MV-4-11 (cell line): ENCODE measurements at places on chromosomes 16 and 17.

DNA sequence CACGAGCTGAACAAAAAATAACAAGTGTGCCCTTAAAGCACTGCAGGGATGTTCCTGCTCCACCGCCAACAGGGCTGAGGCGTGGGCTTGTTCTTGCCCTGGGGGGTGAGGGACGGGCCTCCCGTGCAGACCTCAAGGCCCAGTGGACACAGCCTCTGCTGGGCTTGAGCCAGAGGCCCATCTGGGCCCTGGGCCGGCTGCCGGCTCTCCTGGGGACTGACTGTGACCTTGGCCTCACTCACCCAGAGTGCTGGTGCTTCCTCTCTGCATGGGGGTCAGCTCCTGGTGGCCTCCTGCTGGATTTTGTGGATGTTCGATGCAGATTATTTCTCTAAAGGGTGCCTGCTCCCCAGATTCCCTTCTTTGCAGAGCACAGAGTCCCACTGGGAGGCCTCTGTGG lies 54.2 kb upstream of the CDR2 start:
- no peak for DNase-seq

DNA sequence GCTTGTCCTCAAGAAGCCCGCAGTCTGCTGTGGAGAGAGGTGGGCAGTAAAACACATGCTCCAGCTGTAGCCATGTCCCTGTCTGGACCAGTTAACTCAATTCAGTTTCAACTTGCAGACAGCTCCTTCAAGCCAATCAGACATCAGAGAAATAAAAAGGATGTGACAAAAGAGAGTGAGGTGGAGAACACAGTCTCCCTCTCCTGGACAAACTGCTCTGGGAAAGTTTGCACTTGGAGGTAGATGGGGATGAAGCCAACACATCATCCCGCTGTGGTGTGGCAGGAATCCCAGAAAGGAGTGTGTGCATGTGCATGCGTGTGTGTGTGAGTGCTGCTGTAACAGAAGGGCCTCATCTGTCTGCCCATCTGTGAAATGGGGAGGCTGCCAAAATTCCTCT lies 358.6 kb upstream of the ASIC2 start:
- DNase-seq, result no peak

- no peak for DNase-seq
These were observed 42.7 kb downstream of the IST1 start for GRCh38 chr16:71937868-71938510.

DNA sequence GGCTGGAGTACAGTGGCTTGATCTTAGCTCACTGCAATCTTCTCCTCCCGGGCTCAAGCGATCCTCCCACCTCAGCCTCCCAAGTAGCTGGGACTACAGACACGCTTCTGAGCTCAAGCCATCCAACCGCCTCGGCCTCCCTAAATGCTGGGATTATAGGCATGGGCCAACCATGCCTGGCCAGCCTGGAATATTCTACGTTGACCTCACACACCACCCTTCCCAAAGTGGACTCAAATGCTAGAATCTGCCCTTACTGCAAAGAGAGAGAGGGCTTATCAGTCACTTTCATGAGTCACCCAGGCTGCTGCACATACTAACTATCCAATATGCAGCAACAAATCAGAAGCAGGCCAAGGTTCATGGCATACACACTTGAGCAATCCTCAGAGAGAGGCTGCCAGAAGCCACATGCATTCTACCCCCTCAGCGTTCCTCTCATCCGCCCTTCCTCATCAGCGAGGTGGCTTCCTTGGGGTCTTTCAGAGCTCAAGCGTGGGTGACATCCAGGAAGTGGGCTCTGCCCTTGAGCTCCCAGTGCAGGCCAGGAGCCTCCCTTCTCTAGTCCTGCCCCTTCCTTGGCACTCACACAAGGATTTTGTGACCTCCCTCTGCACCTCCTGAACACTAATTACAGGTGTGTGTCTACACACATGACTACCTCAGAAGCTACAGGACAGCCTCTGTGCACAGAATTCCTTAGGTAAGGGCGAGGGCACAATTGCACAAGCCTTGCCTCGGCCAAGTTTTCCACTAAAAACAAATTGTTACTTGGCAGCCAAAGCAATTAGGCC lies 24.8 kb upstream of the SIAH1 start:
- DNase-seq, result peak; percentile 79

GRCh38 chr16:66189951-66190350 lies 176.5 kb upstream of the CDH5 start:
- DNase-seq, result no peak

- no peak for DNase-seq
These were observed 22.9 kb upstream of the ZCCHC14 start for GRCh38 chr16:87515475-87516330.

DNA sequence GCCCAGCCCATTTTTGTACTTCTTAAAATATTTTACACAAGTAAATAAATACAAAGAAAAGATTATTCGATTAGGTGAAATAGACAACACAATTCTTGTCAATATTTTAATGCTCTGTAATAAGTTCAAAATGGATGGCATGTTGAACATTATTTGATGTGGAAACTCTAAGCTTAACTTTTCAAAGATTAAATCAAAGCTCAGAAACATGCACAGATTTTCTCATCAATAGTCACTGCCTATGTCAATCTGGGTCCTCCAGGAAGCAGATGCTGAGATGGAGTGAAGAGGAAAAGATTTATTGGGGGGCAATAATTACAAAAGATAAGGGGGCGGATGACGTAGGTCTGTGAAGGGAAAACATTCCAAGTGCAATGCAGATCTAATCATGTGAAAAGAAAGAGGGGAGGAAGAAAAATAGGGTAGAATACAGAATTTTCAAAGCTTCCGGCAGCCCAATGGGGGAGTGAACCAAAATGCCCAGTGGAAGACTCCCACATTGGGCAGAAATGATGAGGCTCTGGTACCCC lies 50.5 kb downstream of the COPRS start:
- no peak for DNase-seq

DNA sequence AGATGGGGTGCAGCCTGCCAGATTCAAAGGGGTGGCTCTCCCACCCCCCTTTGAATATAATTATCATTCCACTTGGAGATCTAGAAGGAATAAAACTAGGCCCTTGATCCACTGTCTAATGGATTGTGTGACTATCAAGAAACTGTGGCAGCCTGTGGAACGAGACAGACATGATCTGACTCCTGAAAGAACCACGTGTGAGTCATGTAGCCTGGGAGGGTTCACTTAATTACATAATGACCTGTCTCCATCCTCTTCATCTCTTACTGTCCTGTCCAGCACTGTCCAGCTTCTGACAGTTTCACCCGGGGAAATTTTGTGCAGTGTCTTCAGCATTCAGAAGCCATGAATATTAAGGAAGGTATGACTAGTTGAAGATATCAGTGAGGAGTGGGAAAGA lies 43.3 kb upstream of the CDH13 start:
- DNase-seq, result no peak

GRCh38 chr17:488993-489757 lies 136.6 kb upstream of the RPH3AL start:
- no peak for DNase-seq

DNA sequence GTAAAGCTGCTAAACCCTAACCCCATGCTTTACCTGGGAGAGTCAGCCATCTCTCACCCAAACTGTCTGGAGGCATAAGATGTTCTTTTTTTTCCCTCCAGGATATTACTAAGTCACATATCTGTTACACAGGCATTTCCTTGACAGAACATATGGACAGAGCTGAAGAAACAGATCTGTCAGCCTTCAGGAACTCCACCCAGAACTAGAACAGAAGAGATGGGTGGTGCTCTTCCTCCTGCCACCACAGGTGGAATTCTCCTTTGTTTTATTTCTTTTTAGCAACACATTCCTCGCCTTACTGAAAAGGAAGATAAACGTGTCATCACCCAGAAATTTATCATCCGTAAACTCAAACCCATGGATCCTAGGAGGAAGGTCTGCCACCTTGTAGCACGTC lies 8.8 kb downstream of the MYCBPAP start:
- DNase-seq, result no peak

DNA sequence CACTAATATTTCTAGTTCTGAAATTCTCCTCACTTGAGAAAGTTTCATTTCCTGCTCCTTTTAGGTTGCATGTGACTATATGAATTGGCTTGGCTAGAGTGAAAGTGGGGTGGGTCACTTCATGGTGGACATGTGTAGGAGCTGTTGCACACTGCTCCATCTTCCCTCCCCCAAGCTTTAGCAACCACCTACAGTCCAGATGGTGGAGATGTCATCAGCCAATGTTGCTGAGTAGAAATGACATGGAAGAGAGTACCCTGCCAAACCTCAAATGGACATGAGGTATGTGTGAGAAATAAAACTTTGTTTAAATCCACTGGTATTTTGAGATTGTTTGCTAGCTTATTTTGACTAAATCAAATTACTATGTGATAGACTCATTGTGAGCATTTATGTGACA lies 281.5 kb downstream of the CA10 start:
- DNase-seq, result no peak

DNA sequence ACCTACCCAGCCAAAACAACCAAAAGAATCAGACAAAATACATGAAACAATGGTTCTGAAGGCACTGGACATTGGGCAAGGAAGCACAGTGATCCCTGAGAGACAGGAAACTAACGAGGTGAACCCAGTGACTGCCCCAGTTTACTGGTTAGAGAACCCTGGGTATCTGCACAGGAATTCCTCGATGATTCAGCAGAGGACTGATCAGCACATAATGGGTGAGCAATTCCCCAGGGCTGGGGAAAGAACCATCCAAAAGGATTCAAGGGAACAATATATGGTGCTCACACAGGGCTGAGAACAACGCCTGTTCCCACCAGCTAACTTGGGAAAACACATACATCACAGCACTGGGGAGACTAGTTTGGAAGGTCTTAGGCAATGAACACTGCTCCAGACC lies 167.2 kb downstream of the PARN start:
- DNase-seq, result no peak

- DNase-seq, result no peak
These were observed 126.9 kb downstream of the PARN start for GRCh38 chr16:14502932-14503741.

DNA sequence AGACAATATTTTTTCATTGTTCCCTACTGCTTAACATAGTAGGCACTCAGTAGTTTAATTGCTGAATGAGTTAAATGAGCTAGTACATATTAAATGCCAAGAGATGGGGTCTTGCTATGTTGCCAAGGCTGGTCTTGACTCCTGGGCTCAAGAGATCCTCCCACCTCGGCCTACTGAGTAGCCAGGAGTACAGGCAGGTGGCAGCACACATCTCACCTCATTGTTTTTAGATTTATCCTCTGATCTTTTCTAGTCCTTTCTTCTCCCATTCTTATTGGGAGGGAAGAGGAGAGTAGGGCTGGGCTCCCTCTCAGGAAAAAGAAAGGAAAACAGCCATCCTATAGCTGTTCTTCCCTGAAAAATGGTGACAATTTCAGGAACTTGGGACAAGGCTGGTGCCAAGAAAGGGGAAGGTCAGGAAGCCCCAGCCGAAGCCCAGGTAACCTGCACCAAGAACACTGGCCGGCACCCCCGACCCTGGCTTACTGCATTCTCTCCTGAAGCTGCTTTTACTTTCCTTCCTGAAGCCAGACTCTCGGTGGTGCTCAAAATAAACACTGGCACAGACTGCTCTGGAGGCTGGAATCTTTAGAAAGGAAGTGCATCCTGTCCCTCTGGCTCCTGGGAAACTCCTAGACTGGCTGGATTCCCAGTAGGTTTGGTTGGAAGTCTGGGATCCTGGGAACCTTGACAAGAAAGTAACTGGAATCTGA lies 2.7 kb downstream of the TNFAIP1 start:
- no peak for DNase-seq

GRCh38 chr16:88195269-88195705 lies 187.5 kb upstream of the ZNF469 start:
- peak; percentile 76 for DNase-seq

GRCh38 chr16:85931596-85932402 lies 32.8 kb downstream of the IRF8 start:
- peak; percentile 67 for DNase-seq

DNA sequence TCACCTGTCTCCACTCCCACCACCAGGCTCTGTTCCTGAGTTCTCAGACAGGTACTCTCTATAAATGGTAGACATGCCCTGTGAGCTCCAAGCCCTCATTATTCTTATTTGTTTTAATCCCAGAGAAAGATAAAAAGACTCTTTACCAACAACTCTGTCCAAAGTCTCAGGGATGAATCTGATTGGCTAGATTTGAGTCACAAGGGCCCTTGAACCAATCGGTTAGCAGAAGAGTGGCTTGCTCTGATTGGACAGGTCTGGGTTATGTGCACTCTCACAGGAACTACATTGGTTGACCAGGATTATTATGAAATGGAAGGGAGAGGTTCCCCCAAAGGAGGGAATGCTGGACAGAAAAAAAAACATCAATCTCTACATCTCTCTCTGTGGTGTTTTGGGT lies 7.5 kb downstream of the COTL1 start:
- DNase-seq, result no peak

- DNase-seq, result peak; percentile 12
These were observed 200.8 kb downstream of the PRKCB start for GRCh38 chr16:24036614-24037013.

DNA sequence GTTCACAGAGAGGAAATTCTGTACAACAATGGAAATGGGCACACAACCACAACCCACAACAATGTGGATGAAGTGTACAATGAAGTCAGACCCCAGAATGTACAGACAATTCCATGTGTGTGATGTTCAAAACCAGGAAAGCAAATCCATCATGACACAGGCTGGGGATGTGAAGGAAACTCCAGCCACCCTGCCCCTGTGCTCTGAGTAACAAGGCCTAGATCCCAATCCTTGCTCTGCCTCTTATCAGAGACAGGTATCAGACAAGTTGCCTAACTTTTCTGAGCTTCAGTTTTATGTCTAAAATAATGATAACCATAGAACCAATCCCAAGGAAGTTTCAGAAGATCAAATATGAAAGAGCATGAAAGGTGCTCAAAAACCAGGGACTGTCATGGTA lies 1.8 kb upstream of the C16orf95 start:
- DNase-seq, result no peak

DNA sequence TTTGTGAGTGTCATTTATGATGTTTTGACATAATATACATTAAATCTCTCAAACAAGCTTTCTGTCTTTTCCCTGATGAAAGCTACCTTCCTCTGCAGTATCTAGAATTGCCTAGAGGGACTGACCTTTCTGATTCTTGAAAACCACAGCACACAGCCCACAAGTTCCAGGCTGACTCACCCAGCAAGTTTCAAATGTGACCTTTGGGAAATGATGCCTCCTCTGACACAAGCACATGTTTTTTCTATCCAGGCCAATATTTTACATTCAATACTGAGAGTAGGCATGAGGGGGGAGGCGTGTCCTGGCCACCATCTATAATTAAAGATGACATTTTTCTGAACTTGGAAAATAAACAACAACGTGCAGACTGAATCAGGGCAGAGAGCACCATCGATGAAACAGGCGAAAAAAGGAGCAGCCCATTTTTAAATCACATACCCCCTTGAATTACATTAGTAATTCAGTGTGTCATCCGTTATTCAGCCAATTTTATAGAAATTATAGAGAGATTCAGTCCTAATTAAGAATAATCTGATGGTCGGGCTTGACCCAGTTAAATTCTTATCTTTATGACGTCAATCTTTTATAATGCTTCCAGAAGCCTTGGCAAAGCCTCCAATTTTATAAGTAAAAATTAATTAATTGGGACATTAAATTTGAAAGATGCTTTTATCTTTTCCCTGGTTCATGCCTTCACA lies 292.6 kb upstream of the CDH11 start:
- peak; percentile 27 for DNase-seq
